ENCODE measurements at places on chromosomes 5 and 9.

DNA sequence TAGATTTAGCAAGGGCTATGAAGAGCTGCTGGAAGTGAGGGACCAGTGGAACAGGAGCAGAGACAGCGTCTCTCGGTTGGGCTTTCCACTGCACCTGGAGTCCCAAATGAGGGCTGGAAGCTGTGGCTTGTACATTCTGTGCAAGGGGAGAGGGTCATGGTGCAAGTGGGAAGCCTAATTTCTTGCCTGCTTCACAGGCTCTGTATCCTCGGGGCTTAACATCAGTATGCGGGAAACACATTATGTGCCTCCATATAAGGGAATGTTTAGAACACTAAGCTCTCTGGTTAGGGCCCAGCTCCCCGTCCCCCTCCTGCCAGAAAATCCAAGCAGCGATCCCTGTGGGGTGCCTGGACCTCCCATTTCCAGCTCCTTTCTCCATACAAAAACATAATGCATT is 89.0 kb upstream of the NIPAL4 start:
- no peak for DNase-seq

DNA sequence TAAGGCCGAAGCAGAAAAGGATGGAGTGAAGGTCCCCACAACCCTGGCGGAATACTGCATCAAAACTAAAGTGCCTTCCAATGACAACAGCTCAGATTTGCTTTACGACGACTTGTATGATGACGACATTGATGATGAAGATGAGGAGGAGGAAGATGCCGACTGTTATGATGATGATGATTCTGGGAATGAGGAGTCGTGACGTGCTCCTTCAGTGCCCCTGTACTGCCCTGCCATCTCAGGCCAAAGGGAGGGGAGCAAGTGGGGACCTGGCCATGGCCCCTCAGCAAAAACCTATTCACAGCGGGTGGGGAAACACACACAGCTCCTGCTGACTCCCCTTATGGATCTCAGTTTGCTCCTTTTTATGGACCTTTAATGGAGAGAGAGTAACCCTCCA is 100.1 kb downstream of the UBE2R2 start:
- DNase-seq: no peak

DNA sequence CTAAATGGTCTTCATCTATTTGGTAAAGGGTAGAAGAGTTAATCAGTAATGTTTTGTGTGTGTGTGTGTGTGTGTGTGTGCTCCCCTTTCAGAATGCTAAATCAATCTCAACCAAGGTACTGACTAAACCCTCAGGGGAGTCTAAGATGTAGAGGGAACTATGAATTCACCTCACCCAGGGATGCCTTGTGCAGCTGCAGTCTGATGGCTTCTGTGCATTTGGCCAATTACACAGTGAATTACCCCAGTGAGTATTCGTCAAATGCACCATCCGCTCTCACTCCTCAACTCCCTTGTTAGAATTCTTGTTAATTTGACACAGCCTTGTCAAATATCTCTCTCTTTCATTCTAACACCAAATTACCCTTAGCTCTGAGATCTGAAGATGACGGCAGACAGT is 234.6 kb downstream of the GABRB2 start:
- DNase-seq: no peak

GRCh38 chr9:84988621-84989020 is 319.1 kb downstream of the NTRK2 start:
- no peak for DNase-seq

- DNase-seq: no peak
These were observed 331.2 kb downstream of the TLE4 start for GRCh38 chr9:79902825-79903600.

DNA sequence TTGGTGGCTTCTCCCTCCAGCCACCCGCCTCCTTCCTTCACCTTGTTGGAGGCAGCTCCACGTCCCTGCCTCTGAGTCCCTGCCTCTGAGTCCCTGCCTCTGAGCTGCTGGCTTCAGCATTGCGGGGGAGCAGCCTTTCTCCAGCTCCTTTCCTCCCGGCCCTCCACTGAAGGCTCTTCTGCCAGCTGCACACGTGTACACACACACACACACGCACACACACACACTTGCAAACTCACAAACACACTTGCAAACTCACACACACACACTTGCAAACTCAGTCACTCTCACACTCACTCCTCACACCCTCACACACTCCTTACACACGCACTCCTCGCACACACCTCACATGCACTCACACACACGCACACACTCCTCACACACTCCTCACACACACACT is 45.1 kb downstream of the C9orf50 start:
- no peak for DNase-seq

DNA sequence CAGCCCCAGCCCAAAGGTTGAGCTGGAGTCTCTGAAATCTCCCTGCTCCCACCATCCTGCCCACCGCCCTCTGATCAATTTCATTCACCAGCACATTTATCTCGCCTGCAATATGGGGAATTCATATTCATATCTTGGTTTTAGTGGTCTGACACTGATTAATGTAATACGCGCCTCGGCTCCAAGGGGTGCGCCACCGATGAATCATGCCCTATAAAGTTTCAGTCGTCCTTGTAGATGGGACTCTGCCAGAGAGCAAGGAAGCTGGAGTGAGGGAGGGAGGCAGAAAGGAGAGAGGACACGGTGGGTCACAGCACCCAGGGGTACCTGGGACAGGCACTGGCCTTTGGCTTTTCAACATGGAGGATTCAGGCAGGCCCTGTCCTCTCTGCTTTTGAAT is 8.9 kb downstream of the IRX1 start:
- no peak for DNase-seq

DNA sequence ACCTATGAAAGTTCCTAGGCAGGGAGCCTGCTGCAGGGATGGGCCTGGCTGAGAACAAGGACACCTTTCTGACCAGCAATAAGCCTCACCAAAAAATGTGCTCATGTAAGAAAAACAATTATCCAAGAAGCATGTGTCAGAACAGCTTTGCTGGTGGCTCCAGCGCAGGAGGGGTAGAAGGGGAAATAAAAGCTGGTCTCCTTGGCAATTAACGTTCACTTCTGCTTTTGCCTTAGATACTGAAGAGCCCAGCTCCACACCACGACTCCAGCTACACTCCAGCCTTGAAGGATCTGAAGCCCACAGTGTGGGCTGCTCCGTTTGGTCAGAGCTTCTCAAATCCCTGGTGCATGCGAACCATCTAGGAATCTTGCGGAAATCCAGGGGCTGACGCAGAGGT is 107.6 kb upstream of the PHYKPL start:
- no peak for DNase-seq

GRCh38 chr9:81753436-81753835 is 64.1 kb upstream of the TLE1 start:
- DNase-seq: no peak

GRCh38 chr9:134492281-134492691 is 149.3 kb upstream of the COL5A1 start:
- no peak for DNase-seq
